ENCODE measurements at places on chromosomes 16 and 17. TPM values are rescaled to one million over a fixed set of nuclear protein-coding genes. Genes with fewer than 3 reads are reported as not detected.

DNA sequence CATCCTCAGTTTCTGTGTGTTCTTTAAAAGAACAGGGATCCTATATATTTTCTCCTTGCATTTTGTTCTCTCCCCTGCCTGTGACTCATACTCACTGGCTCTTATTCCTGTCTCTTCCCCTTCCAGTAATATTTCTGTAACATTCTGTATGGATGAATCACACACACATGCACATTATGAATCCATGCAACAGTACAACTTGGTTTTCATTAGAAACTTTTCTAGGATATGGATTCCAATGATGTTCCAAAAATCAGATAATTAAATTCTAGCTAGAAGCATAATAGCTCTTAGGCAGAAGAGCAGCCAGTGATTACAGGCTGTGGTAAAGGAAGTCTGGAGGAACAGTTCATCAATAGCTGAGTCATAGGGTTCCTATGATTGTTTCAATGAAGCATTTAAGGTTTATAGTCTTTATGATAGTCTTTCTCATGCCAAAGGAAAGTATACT is 119.6 kb upstream of the PMFBP1 start:
- DNase-seq, result no peak

GRCh38 chr17:8176197-8176940 is at the start of gene TMEM107:
TMEM107 (minus strand) TSS chr17:8176380; CDS start chr17:8176286, 94 bp downstream.
- peak; percentile 84 for DNase-seq

- DNase-seq, result no peak
Observed at GRCh38 chr17:45061606-45062205, 589 bp downstream of the NMT1 start.

The ALOX12B gene
- not detected for total RNA-seq

DNA sequence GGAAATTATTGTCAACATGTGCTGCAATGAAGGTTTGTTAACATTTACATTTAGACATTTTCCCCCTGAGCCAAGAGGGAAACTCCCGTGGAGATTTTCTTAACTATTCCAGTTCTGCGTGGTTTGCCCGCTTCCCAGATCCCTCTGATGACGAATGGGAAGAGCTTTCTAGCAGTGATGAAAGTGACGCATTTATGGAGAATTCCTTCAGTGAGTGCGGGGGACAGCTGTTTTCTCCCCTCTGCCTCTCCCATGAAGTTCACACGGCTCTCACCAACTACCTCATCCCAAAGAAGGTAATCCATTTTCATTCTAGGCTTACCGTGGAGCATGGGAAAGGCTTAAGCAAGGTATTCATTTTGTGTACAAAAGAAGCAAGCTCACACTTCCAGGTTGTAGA is 18.2 kb downstream of the HEATR3 start:
- no peak for DNase-seq

DNA sequence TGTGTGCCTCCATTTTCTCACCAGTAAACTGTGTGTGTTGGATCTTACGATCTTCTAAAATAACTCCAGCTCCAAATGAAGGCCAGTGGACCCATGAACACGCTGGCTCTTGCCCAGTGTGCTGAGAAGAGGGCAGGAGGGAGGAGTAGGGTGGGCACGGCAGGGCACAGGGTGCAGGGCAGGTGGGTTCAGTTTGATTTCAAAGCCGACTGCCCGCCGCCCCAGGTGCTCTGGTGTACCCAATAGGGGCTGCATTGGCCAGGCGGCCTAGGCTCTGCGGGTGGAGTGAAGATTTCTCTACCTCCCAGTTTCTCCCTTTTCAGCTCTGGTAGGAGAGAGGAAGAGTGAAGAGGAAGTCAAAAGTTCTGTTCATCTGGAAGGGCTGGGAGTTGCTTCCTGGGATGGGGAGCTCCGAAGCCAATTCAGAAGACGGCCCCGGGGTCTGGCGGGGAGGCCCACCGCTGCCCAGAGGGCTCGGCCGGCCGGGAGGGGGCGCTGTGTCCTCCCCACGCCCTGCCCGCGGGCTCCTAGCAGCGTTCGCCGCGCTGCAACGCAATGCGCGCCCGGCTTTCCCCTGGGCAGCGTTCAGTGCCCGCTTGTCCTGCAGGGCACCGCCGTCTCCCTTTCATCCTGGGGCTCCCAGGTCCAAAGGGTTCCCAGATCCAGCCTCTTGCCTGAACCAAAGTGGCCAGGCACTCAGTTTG is 1.1 kb upstream of the CRHR1 start:
- peak; percentile 17 for DNase-seq

The EVI2A gene
- total RNA-seq, result 10.9 TPM

The LRRC46 gene
- 0.51 TPM for total RNA-seq

GRCh38 chr17:42889809-42890208 is 10.8 kb upstream of the G6PC1 start:
- no peak for DNase-seq

The TBX6 gene
- 0.21 TPM for total RNA-seq

DNA sequence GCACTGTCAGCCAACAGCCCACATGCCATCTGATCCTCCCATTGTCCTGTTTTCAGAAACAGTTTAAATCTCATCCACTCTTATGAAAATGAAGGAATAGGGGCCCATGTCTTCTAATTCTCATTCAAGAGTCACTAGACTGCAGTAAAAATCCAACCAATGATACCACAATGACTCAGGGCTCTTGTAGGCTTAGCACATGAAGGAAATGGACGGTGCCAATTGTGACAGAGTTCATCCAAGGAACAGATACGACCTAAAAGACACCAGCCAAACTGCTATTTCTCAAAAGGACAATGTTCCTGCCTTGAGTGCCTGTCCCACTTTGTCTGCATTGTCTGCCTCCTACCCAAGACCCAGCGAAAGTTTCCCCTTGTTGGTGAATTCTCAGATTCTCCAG is 204.8 kb upstream of the COX10 start:
- no peak for DNase-seq

The PGS1 gene
- 56.3 TPM for total RNA-seq
